ENCODE measurements at places on chromosomes 12 and 14.

GRCh38 chr14:94992046-94992445 lies 165.3 kb downstream of the DICER1 start:
- no peak for DNase-seq

- DNase-seq, result no peak
Observed at GRCh38 chr12:14605401-14605989, 37.8 kb upstream of the PLBD1 start.

GRCh38 chr12:105026411-105026810 lies 40.3 kb downstream of the NOPCHAP1 start:
- DNase-seq, result no peak

DNA sequence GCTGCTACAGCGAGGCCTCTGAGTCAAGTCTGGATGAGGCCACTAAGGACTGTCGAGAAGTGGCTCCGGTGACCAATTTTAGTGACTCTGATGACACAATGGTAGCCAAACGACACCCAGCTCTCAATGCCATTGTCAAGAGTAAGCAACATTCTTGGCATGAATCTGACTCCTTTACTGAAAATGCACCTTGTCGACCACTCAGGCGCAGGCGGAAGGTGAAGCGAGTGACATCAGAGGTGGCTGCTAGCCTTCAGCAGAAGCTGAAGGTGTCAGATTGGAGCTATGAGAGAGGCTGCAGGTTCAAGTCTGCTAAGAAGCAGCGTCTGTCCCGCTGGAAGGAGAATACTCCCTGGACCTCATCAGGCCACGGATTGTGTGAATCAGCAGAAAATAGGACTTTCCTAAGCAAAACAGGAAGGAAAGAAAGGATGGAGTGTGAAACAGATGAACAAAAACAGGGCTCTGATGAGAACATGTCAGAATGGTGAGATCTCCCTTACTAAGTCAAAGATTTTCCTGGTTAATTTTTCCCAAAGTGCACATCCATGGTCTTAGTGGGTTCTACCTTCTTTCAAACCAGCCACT lies 2.9 kb downstream of the GPATCH2L start:
- DNase-seq, result no peak

- no peak for DNase-seq
Observed at GRCh38 chr12:54215989-54216796, 27.4 kb upstream of the SMUG1 start.

GRCh38 chr12:54378796-54379397 lies 5.6 kb downstream of the ZNF385A start:
- no peak for DNase-seq

- no peak for DNase-seq
Observed at GRCh38 chr14:99831903-99832685, 38.9 kb downstream of the EML1 start.

DNA sequence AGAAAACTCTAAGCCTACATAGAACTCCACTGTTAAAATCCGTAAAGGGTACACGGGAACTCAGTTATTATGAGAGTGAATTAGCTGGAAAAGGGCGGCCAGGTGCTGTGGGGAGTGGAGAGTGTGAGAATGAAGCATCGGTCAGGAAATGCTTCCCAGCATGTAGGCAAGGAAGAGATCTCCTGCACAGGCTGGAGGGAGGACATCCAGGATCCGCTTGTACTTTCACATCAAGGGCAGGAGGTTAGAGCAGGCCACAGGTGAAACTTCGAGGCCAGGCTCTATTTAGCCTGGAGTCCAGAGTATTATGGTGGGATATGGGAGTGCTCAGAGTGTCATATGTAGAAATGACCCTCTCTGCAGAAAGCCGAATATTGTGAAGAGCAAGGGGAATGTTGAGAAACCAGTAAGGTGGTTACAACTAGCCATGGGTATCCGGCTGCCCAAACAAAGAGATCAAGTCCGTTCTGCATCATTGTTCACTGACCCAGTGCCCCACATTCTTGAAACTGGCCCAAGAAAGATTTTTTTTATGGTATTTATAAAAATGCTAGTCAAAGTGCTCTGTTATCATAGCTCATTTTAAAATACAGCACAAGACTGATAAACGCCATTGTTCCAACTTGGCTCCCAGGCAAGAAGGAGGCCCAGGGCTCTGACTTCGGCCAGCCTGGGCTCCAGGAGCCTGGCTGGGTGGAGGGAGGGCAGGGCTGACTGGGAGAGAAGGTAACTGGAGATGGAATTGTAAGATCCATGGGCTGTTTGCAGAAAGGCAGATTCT lies 79.4 kb upstream of the HIF1A start:
- no peak for DNase-seq

- no peak for DNase-seq
Observed at GRCh38 chr12:124583854-124584253, 16.4 kb upstream of the NCOR2 start.

DNA sequence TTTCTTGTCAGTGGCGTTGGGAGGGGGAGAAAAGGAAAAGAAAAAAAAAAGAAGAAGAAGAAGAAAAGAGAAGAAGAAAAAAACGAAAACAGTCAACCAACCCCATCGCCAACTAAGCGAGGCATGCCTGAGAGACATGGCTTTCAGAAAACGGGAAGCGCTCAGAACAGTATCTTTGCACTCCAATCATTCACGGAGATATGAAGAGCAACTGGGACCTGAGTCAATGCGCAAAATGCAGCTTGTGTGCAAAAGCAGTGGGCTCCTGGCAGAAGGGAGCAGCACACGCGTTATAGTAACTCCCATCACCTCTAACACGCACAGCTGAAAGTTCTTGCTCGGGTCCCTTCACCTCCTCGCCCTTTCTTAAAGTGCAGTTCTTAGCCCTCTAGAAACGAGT lies 1.9 kb downstream of the ASCL1 start:
- no peak for DNase-seq

GRCh38 chr12:65765436-65765813 lies 58.9 kb upstream of the HMGA2 start:
- no peak for DNase-seq

GRCh38 chr14:54211551-54212308 lies 185.1 kb upstream of the CDKN3 start:
- DNase-seq, result no peak

GRCh38 chr12:73863546-73863945 lies 674.1 kb upstream of the ATXN7L3B start:
- no peak for DNase-seq

GRCh38 chr14:56378046-56378445 lies 201.6 kb upstream of the TMEM260 start:
- no peak for DNase-seq

DNA sequence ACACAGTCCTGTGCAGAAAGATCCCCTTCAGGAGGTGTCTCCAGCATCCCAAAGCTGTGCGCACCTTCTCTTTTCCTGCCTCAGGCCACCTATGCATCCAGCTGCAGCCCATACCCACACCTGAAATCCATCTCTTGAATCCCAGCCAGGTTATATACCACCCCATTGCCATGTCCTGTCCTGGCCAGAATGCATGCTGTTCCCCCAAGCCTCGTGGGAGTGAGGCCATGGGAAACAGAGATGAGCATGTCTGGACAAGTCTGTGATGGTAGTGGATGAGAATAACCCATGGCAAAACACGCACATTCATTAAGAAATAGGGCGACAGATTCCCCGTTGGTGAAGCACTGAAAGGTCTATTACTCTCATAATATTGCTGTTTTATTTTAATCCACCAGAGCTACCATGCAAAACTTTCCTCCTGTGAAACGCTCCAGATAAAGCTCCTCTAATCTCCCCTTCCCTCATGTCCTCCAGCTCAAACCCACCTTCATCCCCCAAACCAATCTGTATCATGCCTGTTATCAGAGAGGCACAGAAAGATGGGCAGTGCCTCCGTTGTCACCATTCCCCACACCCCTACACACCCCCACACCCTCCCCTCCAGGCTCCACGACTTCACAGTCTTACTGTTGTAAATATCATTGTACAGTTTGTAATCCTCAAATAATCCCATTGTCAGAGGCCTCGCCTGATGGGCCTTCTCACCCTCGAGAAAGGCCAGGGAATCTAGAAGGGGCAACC lies 97.5 kb upstream of the FKBP4 start:
- no peak for DNase-seq

- no peak for DNase-seq
Observed at GRCh38 chr12:73465106-73465505, 1072.5 kb upstream of the ATXN7L3B start.

DNA sequence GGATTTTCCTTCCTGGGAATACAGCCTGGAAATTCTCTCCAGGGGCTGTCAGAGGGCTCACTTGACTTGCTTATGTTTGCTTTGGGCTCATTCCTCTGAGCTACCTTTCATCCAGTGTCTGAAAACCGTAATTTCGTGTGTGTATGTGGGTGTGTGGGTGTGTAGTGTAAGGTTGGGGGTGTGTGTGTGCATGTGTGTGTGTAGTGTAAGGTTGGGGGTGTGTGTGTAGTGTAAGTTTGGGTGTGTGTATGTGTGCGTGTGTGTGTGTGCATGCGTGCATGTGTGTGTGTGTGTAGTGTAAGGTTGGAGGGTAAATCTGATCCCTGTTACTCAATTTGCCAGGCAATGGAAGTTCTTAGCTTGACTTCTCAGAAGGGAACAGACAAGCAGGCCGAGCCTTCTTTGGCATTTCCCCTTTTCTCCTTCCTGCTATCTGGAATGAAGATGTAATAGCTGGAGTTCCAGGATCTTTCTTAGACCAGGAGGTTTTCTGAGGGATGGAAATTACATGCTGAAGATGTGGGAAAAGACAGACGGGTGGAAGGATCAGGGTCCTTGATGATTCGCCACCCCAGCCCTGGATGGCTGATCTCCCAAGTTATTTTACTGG lies 15.5 kb upstream of the BEGAIN start:
- no peak for DNase-seq

GRCh38 chr12:102816816-102817434 lies 100.1 kb downstream of the PAH start:
- DNase-seq, result no peak

DNA sequence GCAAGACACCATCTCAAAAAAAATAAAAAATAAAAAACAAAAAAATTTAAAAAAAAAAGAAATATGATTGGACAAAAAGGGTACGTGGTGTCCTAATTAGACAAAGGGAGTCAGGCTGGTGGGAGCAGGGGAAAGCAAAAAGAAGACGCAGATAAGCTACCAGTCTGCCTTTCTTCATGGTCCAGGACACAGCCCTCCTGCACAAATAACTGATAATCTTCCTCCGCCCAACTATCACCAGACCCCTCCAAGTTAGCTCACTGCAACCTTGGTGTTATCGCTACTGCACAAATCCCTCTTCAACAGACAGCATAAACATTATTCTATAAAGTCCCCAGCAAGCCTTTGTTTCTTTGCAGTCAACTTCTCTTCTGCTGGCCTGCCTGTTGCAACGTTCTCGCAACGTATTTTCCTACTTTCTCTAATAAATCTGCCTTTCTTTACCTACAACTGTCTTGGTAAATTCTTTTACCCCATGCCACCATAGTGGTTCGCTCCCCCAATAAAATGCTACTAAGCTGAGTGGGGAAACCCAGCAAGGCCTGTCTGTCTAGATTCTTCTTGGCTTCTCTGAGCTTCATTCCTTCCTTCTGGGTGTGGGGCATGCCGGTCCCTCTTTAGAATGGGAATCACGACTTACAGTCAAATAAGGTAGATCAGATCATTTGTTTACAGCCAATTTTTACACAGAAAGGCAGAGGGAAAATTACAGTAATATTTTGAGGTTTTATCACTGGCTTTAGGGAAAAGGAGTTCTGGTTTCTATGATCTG lies 14.6 kb upstream of the DNAL1 start:
- DNase-seq, result no peak

- DNase-seq, result no peak
Observed at GRCh38 chr14:34943506-34943905, 39.3 kb upstream of the SRP54 start.

DNA sequence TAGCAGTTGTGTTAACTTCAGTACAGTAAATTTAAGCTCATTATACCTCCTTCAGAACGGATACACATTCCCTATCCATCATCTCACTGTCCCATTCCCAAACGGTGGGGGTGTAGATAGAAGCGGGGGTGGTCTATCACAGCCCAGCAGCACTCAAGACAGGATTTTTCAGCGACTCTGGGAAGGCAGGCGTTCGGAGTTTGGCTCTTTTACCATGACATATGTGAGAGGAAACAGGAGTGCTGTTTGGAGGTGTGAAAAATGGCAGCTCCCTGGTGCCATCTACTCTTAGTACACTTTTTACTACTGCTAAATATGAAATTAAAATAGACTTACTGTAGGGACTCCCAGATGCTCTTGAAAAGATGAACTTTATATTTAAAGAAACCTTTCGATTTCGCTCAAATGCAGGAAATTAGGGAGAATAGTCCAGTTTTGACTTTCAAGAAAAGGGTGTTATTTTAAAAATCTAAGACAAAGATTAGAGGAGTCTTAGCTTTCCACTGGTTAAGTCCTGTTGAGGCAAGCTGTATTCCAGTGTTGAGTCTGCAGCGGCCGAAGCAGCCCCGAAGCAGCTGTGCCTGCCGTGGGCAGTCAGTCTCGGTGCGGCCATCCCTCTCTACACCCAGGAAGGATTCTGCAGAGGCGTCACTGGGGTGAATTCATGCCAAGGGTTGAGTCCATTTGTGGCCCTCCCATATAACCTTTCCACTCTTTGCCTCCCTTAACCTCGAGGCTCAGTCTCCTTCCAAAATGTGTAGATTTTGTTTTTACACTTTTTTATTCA lies 42.1 kb downstream of the KCNMB4 start:
- no peak for DNase-seq

DNA sequence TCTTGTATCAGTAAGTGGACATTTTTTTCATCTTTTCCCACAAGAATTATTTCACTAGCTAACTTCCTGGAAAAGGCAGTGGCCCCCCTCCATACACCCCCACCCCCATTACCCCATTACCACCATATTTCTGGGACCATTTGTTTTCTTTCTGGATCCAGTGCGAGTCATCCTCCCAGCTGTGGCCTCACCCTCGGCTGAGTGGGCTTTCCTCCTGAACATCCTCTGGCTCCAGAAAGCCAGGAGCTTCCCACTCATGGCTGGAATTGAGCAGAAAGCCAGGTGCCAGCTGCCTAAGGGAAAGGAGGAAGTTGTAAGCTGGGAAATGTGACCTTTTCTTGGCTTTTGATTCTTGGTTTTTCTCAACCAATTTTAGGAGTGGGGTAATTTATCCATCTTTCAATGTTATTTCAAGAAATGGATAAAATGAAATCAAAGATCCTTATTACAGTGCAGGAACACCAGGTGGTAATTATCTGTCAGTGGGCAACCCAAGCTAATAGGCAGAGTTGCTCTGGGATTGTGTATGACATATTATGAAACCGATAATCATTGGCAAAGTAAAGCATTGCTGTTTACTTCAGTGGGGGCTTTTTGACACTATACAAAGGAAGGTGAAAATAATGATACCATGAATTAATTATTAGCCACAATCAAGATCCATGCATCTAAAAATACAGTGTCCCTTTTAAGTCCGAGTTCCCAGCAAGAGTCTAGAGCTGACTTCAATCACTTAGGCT lies 124.6 kb downstream of the KICS2 start:
- no peak for DNase-seq
